Stimulated activated CD8-positive, alpha-beta memory T cell treated with anti-CD3 and anti-CD28 coated beads, Interleukin-4, amount 100 ng/mL, for 1 hour (primary cell): ENCODE measurements at places on chromosomes 1 and 21.

DNA sequence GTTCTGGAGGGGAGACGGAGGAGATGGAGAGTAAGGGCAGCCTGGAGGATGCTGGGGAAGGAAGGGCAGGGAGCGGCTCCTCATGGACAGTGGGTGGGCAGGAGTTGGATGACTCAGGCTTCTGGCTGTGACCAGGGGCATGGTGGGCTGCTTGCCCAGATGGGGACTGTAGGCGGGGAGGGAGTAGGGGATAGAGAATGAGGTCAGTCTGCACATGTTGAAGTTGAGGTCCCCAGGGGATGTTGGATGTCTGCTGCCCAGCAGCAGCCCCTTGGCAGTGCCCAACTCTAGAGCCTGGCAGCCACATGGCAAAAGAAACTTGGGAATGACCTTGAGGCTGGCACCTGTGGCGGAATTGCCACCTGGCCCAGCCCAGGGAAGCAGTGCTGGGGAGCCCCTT, 6.4 kb downstream of the SELENON start:
- DNase-seq: no peak

DNA sequence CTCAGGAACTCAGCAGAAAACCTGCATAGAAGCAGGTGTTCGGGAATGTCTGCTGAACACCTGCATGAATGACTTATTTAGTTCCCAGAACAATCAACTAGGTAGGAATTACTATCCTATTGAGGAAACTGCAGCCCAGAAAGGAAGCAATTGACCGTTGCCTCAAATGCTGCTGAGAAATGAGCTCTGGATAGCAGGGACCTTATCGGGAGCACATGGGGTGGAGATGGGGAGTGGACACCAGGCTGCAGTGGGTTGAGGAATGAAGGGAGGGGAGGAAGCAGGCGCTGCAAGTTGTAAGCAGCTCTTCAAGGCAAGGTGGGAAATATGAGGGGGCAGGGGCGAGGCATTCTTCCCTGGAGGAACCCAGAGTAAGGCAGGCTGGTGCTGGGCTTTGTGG, 10.8 kb upstream of the CDCP2 start:
- DNase-seq: no peak

DNA sequence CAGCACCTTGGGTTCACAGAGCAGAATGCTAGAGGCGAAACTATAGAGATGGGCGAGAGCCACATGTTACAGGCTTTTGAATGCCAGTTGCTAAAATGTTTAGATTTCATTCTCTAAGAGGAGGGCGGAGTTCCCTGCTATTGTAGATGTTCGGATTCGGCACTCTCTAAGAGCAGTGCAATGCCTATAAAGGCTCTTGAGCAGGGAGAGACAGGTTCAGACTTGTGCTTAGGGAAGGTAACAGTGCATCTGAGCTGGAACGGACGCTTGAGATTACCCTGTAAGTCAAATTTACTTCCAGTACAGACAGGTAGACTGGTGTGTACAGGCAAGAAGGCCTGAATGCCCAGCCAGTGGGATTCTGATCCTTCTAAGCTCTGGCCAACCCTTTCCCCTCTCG, 15.3 kb downstream of the LURAP1 start:
- no peak for DNase-seq

GRCh38 chr1:234277161-234277868, 95.9 kb upstream of the COA6 start:
- no peak for DNase-seq

- no peak for DNase-seq
Measured at GRCh38 chr21:46227811-46228344, 696 bp downstream of the LSS start.
